ENCODE measurements at places on chromosomes 7 and 10.

GRCh38 chr7:71645836-71646235, 513.9 kb downstream of the GALNT17 start:
- DNase-seq: no peak

DNA sequence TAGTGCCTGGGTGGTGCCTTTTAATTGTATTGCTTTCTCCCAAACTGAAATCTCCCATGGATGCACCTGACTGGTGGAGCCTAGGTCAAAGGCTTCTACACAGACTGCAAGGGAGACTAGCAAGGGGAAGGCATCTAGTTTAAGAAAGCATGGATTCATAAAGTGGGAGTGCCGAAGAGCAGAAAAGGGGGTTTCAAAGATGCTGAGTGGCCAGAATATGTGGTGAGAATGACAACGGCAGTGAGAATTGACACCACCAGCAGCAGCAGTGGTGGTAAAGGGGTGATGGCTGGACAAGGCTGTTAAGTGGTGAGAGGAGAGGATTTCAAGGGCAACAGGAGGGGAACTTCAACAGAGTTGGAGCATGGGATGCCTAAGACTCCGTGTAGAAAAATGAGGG, 36.7 kb downstream of the LSMEM1 start:
- no peak for DNase-seq

- DNase-seq: no peak
Observed at GRCh38 chr10:67664942-67665341, 31.1 kb downstream of the CTNNA3 start.

DNA sequence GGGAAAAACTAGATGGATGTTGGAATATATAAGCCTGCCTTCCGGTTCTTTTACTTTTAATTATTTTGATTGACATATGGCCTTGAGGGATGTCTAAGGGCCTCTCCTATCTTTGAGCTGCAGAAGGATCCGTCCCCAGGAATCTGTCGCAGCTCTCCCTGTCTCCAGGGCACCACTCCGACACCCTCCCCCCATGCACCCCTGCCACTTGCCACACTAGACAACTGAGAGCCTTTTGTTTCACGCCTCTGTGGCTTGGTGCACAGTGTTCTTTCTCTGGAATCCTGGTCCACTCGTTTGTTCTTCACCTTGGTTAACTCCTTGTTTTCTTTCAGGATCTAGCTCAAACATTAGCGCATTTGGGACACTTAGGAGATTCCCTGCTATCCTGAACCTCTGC, 124.1 kb upstream of the EFCAB10 start:
- DNase-seq: no peak

- peak; percentile 11 for DNase-seq
Observed at GRCh38 chr10:14838582-14839304, 637 bp downstream of the HSPA14 start.
